GM06990 (cell line): ENCODE measurements at places on chromosomes 12 and 14.
A peak's percentile ranks its signal among the peaks of the same experiment; 100 is the strongest.

- peak; percentile 67 for DNase-seq
Observed at GRCh38 chr12:116672842-116673516, 64.9 kb downstream of the SPRING1 start.

DNA sequence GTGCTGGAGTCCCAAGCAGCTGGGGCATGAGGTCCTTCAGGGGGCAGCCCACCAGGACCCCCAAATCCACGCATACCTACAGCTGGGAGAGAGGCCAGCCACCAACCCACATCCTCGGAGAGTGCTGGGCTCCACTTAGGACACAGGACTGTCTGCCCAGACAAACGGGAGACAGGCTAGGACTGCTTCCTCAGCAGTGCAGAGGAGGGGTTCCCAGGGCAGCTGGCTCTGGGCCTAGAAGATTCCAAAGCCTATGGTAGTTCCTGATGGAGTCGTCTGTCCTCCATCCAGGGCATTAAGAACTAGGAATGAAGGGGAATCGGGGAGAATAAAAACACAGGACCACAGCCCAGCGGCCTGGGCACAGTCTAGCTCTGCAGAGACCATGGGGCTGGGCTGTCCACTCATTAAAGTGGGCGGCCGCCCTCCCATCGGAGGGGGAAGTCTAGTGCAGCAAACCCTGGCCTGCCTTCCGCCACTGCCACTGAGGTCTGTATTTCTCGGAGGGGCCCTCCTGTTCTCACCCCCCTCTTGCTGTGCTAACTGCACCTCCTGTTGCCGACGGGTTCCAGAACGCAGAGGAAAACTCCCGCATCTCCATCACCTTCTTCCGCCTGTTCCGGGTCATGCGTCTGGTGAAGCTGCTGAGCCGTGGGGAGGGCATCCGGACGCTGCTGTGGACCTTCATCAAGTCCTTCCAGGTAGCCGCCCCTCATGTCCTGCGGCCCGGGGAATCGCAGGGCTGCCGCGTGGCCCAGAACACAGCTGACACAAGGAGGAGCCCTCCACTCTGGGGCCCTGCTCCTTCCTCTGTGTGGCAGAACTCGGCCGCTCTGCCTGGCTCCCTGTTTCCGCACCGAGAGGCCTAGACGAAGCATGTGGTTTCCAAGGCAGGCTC is 143.5 kb upstream of the FKBP4 start:
- DNase-seq, result no peak

- no peak for DNase-seq
Observed at GRCh38 chr12:45284096-45284901, 68.4 kb downstream of the ANO6 start.

GRCh38 chr14:47040550-47040949 is 389.0 kb upstream of the RPL10L start:
- no peak for DNase-seq

DNA sequence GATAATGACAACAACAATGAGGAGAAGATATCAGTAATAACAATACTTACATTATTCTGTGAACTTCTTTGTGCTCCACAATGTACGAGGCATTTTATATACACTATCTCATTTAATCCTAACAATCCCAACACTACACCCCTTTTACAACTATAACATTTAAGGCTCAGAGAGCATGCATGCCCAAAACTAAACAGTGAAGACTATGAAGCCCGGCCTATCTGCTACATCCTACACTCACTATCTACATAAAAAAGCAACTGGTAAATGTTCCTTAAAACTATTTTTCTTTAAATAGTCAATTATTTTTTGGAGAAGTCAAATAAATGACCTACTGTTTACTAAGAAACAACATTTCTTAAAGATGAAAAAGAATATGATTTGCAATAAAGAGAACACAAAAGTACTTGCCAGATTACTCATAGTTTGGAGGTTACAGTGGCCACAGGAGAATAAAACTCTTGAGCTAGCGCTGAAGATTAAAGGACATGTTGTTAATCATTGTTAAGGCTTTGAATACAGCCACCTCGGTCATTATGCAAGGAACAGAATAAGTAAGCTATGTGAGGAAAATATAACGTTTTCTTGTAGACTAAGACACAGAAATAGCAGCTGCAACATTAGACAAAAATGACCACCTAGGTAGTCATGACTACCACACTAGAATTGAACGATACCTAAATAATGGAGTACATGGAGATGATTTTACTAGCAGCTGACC is 56.7 kb downstream of the EPS8 start:
- DNase-seq, result no peak

GRCh38 chr12:128467882-128468281 is 200.9 kb downstream of the TMEM132C start:
- DNase-seq, result no peak

GRCh38 chr12:57342207-57342691 is 88.6 kb downstream of the R3HDM2 start:
- DNase-seq, result no peak

GRCh38 chr14:20760950-20761349 is 7.3 kb upstream of the EDDM3B start:
- DNase-seq, result no peak

GRCh38 chr12:11768233-11768965 is 118.9 kb downstream of the ETV6 start:
- DNase-seq, result no peak

DNA sequence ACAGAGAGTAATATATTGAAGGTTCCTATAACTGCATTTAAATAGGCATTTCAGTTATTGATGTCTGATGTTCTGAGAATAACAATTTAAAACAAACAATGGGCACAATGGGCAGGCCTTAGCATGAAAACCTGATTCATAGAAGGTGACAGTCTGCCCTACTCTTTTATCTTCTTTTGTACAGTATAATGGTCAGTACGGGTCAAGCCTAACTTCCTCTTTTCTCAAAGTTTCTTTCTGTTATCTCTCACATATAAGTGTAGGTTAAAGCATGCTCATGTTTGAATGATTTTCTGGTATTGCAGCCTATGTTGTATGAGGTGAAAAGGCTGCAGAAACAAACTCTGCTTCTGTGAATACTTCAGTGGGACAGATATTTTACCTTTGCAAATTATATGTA is 14.2 kb downstream of the FKBP3 start:
- no peak for DNase-seq

GRCh38 chr14:70988452-70988851 is 81.2 kb downstream of the PCNX1 start:
- DNase-seq, result no peak

DNA sequence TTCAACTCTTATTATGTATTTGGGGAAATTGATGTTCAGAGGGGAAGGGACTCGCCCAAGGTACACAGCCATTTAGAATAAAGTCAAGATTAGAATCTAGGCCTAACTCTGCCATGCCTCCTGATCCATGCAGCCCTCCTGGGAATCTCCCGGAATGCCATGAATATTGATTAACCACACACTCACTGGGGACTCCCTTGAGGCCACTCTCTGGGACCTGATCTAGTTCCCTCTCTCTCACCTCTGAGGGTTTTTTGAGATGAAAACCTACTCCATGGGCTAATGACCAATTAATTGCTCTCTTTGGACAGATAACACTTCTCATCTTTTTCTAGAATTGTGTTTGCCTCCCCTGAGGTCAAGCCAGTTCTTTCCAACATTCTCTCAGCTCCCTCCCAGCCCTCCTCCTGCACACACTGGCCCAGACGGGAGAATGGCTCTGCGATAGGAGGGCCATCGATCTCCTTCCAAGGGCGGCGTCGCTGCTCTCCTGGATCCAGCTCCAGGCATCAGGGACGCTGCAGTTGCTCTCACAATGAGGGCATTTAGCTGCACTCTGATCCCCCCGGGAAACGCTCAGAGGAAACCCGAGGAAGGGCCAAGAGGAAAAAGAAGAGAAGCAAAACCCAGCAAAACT is 22.6 kb downstream of the WSCD2 start:
- DNase-seq, result no peak

DNA sequence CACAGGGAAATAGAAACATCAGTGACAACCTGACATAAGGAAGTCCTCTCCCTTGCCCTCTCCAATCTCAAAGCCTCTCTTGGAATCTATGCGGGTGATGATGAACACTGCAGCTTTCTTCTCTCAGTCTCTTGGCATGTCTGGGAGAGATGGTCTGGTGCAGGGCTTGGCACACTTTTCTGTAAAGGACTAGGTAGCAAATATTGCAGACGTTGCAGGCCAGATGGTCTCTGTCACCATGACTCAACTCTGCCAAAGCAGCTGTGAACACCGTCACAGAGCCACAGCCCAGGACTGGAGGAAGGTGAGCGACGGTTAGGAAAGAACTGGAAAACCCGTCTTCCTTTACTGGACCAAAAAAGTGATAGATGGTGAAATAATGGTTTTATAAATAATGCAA is 591.0 kb upstream of the TMEM132C start:
- DNase-seq, result no peak

DNA sequence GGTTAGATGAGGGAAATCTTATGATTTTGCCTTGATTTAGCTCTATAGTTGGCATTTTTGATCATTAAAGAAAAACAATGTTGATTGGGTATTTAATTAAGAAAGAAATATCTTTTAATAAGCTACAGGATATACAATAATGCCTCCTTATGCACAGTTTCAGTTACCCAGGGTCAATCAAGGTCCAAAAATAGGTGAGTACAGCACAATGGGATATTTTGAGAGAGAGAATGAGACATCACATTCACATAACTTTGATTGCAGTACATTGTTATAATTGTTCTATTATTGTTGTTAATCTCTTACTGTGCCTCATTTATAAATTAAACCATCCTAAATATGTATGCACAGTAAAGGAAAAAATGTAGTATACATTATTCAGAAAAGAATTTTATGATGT is 102.2 kb downstream of the MYF5 start:
- DNase-seq, result no peak

GRCh38 chr12:127238107-127238506 is 1028.9 kb upstream of the TMEM132C start:
- no peak for DNase-seq

- DNase-seq, result no peak
Observed at GRCh38 chr12:22981711-22982110, 356.7 kb downstream of the ETNK1 start.

GRCh38 chr12:118536306-118536906 is 160.1 kb downstream of the SUDS3 start:
- no peak for DNase-seq

GRCh38 chr12:50859621-50860310 is 17.0 kb downstream of the TMPRSS12 start:
- no peak for DNase-seq

- DNase-seq, result no peak
Observed at GRCh38 chr12:117774941-117775775, 193.6 kb downstream of the KSR2 start.

- no peak for DNase-seq
Observed at GRCh38 chr12:27304856-27305255, 27.8 kb upstream of the BMAL2 start.

GRCh38 chr12:114272071-114272470 is 133.9 kb downstream of the TBX5 start:
- no peak for DNase-seq

DNA sequence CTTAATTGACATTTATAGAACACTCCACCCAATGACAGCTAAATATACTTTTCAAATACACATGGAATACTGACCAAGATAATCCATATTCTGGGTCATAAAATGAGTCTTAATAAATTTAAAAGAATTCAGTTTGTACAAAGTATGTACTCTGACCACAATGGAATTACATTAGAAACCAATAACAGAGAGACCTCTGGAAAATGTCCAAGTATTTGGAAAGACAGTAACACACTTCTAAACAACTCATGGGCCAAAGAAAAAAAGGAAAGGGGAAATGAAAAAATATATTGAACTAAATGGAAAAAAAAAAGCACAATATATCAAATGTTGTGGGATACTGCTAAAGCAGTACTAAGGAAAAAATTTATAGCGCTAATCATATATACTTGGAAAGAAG is 52.0 kb downstream of the CRACR2A start:
- DNase-seq, result no peak

DNA sequence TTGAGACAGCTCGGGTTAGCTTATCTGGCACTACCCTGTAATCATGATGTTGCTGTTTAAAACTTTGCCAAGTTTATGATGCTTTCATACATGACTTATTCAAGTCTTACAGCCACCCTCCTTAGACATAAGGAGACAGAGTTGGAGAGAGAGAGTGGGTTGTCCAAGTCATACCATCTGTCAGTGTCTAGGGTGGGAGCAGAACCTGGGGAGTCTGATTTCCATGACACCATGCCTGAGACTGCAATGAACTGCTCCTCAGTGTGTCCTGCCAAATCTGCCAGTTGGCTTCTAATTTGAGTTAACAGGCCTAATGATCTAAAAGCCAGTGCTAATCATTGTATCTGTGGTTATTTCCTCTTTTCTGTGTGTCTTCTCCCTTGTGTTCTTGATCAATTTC is 43.7 kb upstream of the PHC1 start:
- DNase-seq, result no peak

GRCh38 chr14:85421186-85421877 is 108.6 kb upstream of the FLRT2 start:
- DNase-seq, result no peak

GRCh38 chr14:93970965-93971634 is 5.3 kb downstream of the ASB2 start:
- peak; percentile 83 for DNase-seq

GRCh38 chr12:112676507-112676906 is 115.0 kb upstream of the RPH3A start:
- DNase-seq, result no peak

GRCh38 chr14:76599141-76599540 is 162.1 kb upstream of the VASH1 start:
- no peak for DNase-seq

DNA sequence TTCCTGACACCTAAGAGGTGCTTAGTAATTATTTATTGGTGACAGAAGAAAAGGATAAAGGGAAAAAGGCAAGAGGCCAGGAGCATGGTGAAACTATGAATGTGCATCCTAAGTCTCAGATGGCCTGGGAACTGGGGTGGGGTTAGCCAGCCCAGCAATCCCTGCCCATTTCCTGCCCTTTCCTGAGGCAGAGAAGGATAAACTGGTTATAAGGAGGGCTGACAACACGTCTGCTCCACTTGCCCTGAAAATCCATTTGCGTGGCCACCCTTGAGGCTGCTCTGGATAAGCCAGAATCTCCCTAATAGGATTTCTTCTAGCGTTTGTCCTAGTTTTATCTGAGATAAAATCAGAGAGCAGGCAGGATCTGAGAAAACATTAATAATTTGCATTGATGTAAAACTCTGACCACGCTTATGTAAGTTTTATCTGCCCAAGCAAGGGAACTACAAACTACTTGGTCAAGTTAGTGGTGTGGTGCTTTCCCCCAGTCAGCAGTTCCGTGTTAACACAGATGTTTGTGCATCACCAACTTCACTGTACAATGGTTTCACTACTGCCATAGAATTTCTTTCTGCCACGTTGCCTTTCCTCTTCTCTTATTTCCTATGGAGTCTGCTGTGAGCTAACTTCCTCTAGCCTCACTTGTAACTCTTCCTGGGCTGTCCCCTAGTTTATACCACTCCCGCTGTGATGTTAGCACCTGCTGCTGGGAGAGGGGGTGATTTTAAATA is 392.7 kb downstream of the RPS29 start:
- DNase-seq, result peak; percentile 0

- DNase-seq, result no peak
Observed at GRCh38 chr12:111840807-111841206, 1.2 kb upstream of the MAPKAPK5 start.
